ENCODE measurements at places on chromosomes 5 and 9. TPM values are rescaled to one million over a fixed set of nuclear protein-coding genes. Genes with fewer than 3 reads are reported as not detected.

DNA sequence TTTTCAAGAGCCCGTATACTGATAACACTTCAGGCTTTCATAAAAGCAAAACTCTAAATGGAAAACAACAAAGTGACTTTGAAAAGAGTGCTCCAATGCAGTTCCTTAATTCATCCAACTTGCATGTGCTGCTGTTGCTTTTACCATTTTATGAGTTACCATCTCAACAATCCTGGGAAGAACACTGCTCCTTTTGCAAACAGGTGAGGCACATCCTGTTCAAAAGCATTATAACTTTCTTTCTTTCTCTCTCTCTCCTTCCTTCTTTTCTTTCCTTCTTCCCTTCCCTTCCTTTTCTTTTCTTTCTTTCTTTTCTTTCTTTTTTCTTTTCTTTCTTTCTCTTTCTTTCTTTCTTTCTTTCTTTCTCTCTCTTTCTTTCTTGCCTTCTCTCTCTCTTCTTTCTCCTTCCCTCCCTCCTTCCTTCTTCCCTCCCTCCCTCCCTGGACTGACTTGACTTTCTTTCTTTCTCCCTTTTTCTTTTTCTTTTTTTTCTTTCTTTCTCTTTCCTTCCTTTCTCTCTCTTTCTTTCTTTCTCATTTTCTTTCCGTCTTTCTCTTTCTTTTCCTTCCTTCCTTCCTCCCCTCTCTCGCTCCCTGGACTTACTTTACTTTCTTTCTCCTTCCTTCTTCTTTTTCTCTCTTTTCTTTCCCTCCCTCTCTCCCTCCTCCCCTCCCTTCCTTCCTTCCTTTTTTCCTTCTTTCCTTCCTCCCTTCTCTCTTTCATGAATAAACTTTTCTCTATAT is 11.2 kb upstream of the PARP8 start:
- no peak for DNase-seq

- peak; percentile 4 for DNase-seq
Observed at GRCh38 chr9:116087751-116088194, 65.8 kb upstream of the PAPPA start.

DNA sequence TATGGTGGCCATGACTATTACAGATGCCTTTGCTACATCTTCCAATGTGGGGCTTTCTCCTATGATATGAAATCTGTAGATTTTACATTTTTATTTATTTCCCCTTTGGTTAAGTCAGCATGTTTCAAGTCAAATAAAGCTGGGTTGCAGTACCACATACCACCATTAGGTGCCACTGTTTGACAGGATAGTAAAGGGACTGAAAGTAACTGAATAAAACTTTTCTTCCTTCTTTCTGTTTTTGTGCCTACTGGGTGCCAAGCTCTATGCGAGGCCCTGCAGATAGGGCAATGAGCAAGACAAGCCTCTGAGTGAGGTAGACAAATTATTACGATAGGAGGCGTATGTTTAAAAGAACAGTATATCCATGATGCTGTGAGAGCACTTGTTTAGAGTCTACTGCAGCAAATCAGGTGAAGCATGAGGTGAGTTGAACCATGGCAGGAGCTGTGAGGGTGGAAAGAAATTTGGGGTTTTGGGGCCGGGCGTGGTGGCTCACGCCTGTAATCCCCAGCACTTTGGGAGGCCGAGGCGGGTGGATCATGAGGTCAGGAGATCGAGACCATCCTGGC is 64.8 kb downstream of the GDNF start:
- DNase-seq, result no peak

GRCh38 chr5:883475-884181 is 9.0 kb downstream of the BRD9 start:
- no peak for DNase-seq

- DNase-seq, result no peak
Observed at GRCh38 chr9:130740218-130741023, 46.8 kb downstream of the EXOSC2 start.

GRCh38 chr5:2262620-2263019 is 379.9 kb upstream of the IRX4 start:
- no peak for DNase-seq

DNA sequence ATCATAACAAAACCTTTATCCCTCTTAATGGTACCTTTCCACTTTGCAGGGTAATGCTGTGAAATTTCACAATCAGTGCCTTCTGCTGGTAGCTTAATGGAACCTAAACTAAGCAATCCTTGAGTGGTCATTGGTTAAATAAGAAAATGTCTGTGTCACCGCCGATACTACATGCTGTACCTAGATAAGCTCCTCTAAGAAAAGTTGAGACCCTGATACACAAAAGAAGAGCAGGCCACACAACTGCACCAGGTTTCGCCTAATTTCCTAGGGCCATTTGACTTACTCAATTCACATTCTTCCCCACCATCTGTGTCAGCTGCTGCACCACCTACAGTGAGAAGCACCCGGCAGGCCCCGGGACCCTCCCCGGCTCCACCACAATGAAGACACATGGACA is 9.0 kb upstream of the EDF1 start:
- DNase-seq, result no peak

The SPINK7 gene
- not detected for total RNA-seq

The TRIO gene
- 124 TPM for total RNA-seq

The FOXI1 gene
- 0.59 TPM for total RNA-seq

The GRIA1 gene
- total RNA-seq, result not detected

The GLIPR2 gene
- total RNA-seq, result 17.1 TPM
